Lower lobe of right lung (tissue), 2 donors: ENCODE measurements at places on chromosomes 7 and 10.

DNA sequence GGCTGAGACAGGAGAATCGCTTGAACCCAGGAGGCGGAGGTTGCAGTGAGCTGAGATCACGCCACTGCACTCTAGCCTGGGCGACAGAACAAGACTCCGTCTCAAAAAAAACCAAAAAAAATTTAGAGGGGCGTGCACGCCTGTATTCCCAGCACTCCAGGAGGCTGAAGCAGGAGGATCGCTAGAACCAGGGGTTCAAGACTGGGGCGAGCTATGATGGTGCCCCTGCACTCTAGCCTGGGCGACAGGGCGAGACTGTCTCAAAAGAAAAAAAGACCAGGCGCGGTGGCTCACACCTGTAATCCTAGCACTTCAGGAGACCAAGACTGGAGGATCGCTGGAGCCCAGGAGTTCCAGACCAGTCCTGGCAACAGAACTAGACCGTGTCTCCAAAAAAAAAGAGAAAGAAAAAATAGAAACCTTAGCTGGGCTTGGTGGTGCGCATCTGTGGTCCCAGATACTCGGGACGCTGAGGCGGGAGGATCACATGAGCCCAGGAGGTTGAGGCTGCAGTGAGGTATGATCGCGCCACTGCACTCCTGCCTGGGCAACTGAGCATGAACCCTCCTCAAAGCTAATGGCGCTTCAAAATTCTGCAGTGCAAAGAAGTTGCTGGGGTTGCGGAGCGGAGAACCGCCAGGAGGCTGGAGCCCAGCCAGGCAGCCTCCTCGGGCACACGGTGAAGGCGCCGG is 382 bp upstream of the MBLAC1 start:
- DNase-seq = no peak

DNA sequence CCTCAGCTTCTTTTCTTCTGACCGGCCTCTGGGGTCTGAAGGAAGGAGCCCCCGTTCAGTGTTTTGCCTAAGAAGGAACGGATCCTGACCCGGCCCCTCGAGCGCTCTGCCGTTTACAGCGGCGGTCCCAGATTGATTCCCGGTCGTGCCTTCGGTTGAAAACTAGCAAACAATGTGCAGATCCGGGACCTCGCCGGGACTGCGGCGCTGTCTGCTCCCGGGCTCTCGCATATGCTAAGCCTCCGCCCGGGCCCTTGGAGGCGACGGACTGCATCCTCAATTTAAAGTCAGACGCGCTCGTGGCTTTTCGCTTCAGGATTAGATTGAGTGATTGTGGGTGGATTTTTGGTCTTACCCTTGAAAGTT is 559 bp downstream of the DBF4 start:
- DNase-seq = peak; percentile 80

- no peak for DNase-seq
Measured at GRCh38 chr7:55641811-55642210, 69.5 kb upstream of the VOPP1 start.

DNA sequence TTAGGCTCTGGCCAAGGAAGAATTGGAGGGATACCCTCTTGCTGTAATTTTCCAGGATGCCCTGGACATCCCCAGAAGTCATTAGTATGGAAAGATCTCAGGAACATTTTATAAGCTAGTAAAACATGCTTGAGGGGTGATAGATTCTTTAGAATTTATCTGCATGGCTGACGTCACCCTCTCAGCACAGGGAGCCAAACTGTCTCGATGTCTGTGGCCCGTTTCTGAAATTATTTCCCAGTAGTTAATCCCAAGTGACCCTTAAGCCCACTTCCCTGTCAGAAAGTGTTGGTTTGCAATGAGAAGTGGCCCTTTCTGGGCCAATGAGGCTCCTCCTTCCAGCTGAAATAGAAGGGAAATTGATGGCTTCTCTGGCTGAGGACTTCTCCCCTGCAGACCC is 184.5 kb upstream of the BMPER start:
- DNase-seq = no peak

DNA sequence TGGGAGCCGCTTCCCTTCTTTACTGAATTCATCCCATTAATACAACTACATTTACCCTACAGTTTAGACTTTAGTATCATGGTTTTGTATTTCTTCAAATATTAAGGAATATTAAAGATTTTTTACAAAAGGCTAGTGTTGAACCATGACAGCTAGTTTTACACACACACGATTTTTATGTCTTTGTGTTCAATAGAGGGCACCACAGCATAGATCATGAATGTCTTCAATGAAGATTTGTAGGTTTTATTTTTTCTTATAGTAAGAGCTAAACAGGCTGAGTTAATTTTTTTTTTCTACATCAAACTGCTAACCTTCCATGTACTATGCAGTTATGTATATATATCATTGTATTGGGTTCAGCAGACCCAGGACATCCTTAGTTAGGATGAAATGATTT is 76.9 kb downstream of the SNX10 start:
- DNase-seq = no peak

GRCh38 chr10:11838298-11838852 is 15.2 kb downstream of the PROSER2 start:
- DNase-seq = no peak

GRCh38 chr10:80437227-80437626 is 16.9 kb upstream of the TSPAN14 start:
- no peak for DNase-seq

- no peak for DNase-seq
Measured at GRCh38 chr10:13990392-13990805, 340.3 kb downstream of the FRMD4A start.

- no peak for DNase-seq
Measured at GRCh38 chr7:82760831-82761230, 317.3 kb upstream of the CACNA2D1 start.

DNA sequence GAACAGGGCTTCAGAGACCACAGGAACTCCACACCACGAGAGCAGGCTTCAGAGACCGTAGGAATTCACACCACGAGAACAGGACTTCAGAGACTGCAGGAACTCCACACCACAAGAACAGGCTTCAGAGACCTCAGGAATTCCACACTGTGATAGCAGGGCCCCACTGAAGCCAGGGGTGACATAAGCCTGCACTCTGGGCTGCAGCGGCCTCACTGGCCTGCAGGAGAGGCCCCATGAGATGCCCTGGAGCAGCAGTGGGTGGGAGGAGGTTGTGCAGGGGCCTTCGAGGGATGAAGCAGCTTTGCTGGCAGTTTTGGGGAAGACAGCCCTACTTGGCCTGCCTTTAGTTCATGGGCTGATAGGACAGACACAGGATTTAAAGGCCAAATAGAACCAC is 614.7 kb downstream of the PTPRN2 start:
- DNase-seq = no peak
